ENCODE measurements at places on chromosomes 5 and 9. TPM values are rescaled to one million over a fixed set of nuclear protein-coding genes. Genes with fewer than 3 reads are reported as not detected.

GFI1B gene
- 0.15 TPM for total RNA-seq

LRRC19 gene
- total RNA-seq, result 0.55 TPM

DNA sequence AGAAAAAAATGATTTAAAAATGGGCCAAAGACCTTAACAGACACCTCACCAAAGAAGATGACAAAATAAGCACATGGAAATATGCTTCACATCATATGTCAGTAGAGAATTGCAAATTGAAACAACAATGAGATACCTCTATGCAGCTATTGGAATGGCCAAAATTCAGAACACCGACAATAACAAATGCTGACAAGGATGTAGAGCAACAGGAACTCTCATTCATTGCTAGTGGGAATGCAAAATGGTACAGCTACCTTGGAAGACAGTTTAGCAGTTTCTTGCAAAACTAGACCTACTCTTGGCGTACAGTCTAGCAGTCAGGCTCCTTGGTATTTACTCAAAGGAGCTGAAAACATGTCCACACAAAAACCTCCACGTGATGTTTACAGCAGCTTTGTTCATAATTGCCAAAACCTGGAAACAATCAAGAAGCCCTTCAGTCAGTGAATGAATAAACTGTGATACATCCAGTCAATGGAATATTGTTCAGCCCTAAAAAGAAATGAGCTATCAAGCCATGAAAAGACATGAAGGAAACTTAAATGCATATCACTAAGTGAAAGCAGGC is 10.5 kb upstream of the MVB12B start:
- no peak for DNase-seq

FGF1 gene
- total RNA-seq, result 0.25 TPM

SPINK5 gene
- total RNA-seq, result not detected

DNA sequence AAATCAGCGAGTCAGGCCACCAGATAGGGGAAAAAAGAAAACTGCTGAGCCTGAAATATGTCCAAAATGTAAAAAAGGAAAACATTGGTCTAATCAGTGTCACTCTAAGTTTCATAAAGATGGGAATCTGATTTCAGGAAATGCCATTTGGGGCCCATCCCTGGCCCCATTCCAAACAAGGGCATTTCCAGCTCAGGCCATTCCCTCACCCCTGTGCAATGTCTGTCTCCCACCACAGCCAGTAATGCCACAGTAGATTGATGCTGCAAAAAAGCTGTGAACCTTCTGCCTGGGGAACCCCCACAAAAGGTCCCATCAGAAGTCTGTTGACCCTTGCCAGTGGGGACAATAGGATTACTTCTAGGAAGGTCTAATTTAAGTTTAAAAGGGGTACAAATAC is 199.6 kb downstream of the YTHDC2 start:
- no peak for DNase-seq

CYSRT1 gene
- 0.81 TPM for total RNA-seq

DNA sequence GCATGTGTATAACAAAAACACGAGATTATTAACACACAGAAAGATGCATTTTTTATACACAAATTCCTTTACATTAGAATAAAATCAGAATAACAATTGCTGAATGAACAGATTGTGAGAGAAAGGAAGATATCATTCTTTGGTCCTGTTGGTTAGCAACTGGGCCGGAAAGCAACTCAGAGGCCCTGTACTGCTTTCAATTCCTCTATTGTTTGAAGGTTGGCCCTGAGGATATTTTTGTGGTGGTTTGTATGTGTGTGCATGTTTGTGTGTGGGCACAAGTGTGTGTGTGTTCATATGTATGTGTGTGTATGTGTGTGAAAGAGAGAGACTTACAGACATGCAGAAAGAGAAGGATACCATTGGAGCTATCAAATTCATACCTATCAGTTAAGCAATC is 356.8 kb upstream of the DMAC1 start:
- no peak for DNase-seq

DNA sequence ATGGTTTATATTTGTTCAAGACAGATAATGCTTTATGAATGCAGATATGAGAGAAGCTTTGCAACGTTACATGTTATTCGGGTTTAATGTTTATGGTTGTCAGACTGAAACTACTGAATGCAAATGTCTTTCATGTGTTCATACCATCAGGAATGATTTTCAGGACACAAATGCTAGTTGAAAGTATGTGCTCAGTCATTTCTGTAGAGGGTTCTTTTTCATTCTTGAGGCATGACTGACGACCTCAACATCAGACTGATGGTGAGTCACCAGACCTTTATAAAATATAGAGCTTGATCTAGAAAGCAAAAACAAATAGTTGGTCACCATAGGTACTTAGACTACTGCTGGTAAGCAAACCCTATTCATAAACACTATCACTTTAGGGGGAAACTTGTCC is 287.3 kb upstream of the NUDT12 start:
- DNase-seq, result no peak

DNA sequence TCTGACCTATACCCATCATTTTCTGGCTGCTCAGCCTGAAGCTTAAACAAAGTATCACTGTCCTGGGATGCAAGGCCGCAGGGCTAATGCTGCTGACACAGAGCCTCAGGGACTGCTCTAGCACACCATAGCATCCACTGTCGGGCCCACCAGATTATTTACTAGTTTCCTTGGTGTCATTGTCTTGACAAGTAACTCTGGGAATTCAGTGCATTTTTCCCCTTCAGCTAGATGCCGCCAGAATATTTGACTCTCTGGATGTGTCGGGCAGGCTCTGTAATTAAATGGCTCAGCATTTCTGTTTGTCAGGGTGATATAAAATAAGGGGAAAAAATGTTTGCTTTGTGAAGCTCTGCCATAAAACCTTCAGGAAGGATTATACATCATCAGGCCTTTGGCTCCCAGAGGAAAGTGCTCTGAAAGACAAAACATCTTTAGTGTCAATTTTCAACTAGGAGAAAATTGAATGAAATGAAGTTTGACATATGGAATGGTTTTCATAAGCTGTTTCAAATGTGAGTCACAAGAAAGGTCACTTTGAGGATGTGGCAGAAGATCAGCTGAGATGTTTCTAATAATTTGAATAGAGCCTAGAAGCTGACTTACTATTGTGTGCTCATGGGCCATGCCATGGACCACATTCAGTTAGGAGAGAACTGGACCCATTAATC is 350.1 kb downstream of the TMEM232 start:
- no peak for DNase-seq

ANKRD20A1 gene
- 0.48 TPM for total RNA-seq

- DNase-seq, result no peak
Observed at GRCh38 chr9:89405826-89406225, 87.5 kb downstream of the SECISBP2 start.

DNA sequence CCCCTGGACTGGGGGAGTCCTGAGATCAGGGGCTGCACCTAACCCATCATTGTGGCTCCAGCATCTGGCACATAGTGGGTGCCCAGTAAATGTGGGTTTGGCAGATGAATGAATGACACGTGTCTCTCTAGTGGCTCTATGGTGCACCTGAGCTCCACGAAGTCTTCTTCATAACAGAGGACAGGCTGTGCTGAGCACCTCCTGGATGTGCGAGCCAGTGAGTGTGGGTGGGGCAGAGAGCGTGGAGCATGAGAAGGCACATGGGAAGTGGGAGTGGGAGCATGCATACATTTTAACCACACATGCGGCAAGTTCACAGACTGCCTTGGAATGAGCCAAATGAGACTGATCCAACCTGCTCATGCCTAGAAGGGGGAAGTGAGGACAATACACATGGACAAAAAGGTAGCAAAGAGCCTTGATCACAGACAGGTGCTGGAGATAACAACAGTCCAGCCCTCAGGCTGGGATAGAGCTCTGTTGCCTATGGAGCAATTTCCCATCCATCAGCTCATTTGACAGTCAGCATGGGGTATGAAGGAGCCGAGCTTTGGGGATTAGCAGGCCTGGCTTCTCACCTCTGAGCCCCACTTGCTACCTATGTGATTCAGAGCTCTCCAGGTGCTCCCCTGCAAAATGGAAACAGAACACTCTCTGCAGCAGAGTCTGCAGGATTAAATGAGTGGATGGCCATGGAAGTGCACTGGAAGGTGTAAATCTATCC is 76.2 kb upstream of the TBC1D2 start:
- no peak for DNase-seq

GRCh38 chr5:50856401-50857119 is 190.1 kb downstream of the PARP8 start:
- DNase-seq, result no peak

EFNA5 gene
- total RNA-seq, result 0.60 TPM

Measured in left lobe of liver (tissue), 2 donors.